Tibial nerve (tissue), 4 donors: ENCODE measurements at places on chromosomes 16 and 17.
A peak's percentile ranks its signal among the peaks of the same experiment; 100 is the strongest.

GRCh38 chr16:27273330-27273669 lies 4.7 kb upstream of the NSMCE1 start:
- DNase-seq: no peak

DNA sequence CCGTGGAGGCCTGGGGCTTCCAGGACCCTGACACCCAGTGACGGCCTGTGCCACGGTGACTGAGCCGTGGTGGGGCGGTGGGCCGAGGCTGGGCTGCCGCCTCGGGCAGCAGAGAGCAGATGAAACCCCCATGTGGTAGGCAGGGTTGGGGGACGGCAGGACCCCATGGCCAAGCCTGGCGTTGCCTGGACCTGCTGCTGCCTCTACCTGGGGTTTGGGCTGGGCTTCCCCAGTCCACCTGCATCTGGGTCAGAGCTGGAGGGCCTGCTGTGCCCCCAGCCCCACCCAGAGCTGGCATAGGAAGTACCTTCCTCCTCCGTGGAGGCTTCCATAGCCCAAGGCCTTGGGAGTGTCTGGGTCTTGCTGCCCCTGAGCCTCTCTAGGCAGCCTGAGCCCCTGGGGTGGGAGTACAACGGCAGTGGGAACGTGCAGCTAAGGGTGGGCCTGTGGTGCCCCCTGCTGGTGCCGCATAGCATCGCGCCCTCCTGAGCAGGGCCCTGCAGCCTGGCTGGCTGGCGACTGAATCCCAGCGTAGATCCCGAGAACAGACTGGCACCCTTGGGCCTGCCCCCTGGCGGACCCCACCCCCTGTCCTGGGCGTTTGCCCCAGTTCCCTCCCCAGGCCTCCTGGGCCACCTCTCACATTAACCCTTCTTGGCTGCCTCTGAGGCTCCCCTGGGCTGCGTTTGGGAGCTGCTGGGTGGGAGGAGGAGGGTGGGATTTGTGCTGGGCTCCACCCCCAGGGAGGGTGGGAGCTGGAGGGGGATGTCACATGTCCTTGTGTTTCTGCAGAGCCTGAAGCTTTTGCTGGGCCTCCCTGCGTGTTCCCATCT lies 12.6 kb upstream of the ATP6V0C start:
- DNase-seq: peak; percentile 73

DNA sequence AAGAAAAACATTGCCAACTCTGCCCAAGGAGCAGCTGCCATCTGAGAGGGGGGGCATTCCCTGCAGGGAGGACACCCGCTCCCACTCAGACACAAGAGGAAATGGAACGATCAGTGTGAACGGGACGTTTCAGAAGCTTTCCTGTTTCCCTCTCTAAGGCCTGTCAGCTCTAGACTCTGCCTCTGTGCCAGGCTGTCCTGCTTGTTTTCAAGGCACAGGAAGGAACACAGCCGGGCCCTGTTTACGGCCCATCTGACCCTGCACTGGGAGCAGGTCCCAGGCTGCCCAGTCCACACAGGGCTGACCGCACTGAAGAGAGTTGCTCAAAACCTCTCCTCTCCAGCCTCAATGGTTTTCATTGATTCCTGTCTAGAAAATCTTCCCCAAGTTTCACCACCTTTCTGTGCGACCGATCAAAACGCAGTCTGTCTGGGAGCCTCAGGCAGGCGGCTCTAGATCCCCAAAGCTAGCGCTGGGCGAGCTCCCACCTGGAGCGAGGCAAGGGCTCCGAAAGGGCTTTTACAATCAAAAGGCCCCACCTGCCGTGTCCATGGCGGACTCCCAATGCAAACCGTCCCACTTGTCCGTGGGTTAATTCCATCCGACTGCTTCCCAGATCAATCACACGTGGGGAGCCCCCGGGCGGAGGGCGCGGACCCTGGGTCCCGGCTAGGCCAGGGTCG lies 1.5 kb downstream of the PIEZO1 start:
- no peak for DNase-seq

DNA sequence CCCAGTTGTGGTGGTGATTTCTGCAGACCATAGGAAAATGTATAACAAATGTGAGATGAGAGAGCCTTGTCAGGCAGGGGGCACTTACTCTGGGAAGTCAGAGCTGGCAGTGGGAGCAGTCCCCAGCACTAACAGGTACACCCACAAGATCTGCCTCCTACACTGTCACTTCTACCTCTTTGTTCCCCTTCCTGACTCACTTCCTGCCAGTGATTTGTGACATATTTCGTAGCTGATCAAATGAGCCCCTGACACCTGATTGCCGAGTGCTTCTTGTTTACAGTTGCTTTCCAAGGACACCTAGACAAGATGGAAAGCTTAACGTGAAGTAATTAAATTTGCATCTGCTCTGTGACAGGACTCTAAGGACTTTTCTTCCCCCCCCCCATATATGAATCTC lies 40.5 kb downstream of the FTO start:
- no peak for DNase-seq

DNA sequence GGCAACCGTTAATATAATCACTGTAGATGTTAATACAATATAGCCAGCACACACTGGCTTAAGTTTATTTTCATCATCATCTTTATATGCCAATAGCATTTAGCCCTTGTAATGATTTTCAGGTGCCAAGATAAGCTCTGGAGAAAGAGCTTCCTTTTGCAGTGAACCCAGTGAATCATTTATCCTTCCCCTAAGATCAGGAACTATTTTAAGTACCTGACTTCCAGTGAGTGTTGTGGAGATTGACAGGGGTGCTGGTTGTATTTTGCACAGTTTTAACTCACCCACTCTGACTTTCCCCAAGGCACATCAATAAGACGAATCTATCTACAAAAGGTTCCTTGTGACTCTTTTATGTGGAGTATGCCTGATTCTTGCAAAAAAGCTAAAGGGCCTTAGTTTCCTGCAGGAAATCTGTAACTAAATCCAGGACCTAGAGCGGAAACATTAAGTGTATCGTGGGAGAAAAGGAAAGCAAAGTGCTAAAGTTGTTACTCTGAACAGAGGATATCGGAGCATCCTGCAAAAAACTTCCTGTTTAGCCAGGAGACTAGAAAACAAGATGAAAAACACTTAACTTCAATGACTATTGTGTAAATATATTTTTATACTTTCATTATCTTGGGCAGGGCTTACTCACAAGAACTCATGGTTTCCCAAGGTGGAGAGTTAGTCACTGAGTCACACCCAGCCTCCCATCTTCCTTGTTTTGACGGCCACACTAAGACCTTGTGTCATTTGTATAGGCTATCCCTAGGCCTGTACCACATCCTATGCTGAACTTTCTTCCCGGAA lies 183.6 kb downstream of the MAP2K6 start:
- DNase-seq: no peak

- DNase-seq: no peak
Observed at GRCh38 chr16:31298958-31299357, 39.2 kb downstream of the ITGAM start.

- DNase-seq: no peak
Observed at GRCh38 chr17:73586921-73587602, 57.2 kb downstream of the SDK2 start.
